ENCODE measurements at places on chromosomes 1 and 21. TPM values are rescaled to one million over a fixed set of nuclear protein-coding genes. Genes with fewer than 3 reads are reported as not detected.

Gene ZFP69B
- 2.1 TPM for total RNA-seq

Gene S100A14
- total RNA-seq: not detected

Gene GSTM5
- not detected for total RNA-seq

Gene UFC1
- total RNA-seq: 115 TPM

Gene ADORA1
- total RNA-seq: not detected

Gene FAM72B
- 1.3 TPM for total RNA-seq

Gene OR14K1
- not detected for total RNA-seq

Gene NPPB
- not detected for total RNA-seq

Gene OPRD1
- not detected for total RNA-seq

Gene PKP1
- total RNA-seq: not detected

Gene ALX3
- total RNA-seq: not detected

Gene BATF3
- 2.6 TPM for total RNA-seq

Gene TMOD4
- total RNA-seq: 3.3 TPM

Gene SLC25A34
- total RNA-seq: 1.8 TPM

Gene TCHHL1
- total RNA-seq: not detected

Gene PLCH2
- 43.4 TPM for total RNA-seq

Gene NTMT2
- not detected for total RNA-seq

Gene SPRR2A
- total RNA-seq: not detected

Gene LCE2B
- not detected for total RNA-seq

Gene TMEM200B
- total RNA-seq: not detected

Gene TXLNA
- total RNA-seq: 30.9 TPM

Gene MACF1
- 431 TPM for total RNA-seq

Gene HEYL
- 0.25 TPM for total RNA-seq

Gene TSTD1
- total RNA-seq: 61.3 TPM

Gene OR6K3
- total RNA-seq: not detected

Gene PLA2G2A
- total RNA-seq: not detected

Gene CAMTA1
- total RNA-seq: 48.8 TPM

Gene JAM2
- not detected for total RNA-seq

Gene PGBD2
- 3.2 TPM for total RNA-seq

Gene SYT6
- 0.17 TPM for total RNA-seq

Gene CHRM3
- total RNA-seq: 1.3 TPM

Gene FCRL2
- total RNA-seq: 0.17 TPM

Gene DMBX1
- not detected for total RNA-seq

Gene TMCC2
- 1.8 TPM for total RNA-seq

Gene ADIPOR1
- total RNA-seq: 70.0 TPM

Gene GJA4
- not detected for total RNA-seq

Gene LCE1E
- total RNA-seq: not detected

Gene CATSPERE
- total RNA-seq: 0.49 TPM

Gene UBL4B
- not detected for total RNA-seq

Gene ZBTB48
- total RNA-seq: 41.8 TPM

Gene SRGAP2B
- total RNA-seq: 36.7 TPM

Gene TRAPPC3
- total RNA-seq: 45.6 TPM

Gene S100A8
- not detected for total RNA-seq

Gene COL11A1
- not detected for total RNA-seq

Gene TAL1
- total RNA-seq: 4.4 TPM

Gene NGF
- total RNA-seq: not detected

Gene OR10J5
- not detected for total RNA-seq
